NAMALWA (cell line): ENCODE measurements at places on chromosomes 2 and 18.

- DNase-seq: no peak
Measured at GRCh38 chr2:38991899-38992298, 102.2 kb downstream of the ARHGEF33 start.

- DNase-seq: no peak
Measured at GRCh38 chr2:138652378-138652777, 127.8 kb downstream of the NXPH2 start.

GRCh38 chr2:368386-368785 is 80.5 kb upstream of the ALKAL2 start:
- DNase-seq: no peak

DNA sequence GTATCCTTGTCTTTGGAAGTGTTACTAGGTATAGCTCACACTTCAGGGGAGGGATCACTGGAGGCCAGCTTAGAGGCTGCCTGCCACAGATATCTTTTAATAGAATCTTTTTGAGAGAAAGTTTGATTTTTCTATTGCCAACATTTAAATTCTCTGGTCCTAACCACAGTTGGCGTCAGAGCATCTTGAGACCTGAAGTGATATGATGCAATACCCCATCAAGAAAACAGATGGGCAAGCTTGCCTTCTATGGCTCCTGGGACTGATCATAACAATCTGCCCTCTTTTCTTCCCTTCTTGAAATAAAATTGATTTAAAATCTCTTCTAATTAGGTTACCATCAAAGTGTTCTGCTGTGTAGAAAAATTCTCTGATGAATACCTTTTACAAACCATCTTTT is 105.5 kb upstream of the ACKR3 start:
- no peak for DNase-seq

DNA sequence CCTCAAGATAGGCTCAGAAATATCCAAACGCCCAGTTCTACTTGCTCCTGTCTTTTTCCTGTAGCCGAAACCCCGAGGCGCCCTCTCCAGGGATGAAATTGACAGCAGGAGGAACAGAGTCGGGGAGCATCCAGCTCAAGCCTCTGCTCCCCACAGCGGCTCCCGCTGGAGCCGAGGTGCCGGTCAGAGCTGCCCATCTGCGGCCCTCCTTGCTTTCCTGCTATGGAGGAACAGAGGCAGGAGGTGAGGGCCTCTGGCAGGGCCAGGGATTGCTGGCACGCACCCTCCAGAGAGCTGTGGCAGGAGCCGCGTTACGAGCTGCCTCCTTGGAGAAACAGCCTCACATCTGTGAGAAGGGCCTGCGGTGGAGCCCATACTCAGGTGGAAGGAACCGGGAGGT is 172.1 kb downstream of the RNF144A start:
- no peak for DNase-seq

DNA sequence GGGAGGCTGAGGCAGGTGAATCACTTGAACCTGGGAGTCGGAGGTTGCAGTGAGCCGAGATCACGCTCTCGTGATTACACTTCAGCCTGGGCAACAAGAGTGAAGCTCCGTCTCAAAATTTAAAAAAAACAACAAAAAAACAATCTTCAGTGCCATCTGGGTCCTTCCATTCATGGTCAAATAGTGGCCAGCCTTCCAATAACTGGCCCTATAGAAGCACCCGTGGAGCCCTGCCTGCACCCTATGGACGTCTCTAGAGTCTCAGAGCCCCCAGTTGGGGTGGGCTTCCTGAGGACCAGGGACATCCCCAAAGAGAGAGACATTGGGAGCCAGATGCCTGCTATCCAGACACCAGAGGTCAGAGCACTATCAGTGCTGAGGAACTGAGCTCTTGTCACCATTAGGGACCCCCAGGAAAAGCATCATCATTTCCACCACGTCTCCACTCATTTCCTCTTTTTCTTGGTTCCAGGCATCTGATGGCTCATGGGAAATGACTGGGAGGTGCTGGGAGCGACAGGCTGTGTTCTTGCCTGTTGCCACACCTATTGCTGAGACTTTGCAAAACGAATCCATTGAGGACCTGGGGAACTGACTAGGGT is 9.4 kb downstream of the NEU2 start:
- DNase-seq: no peak

DNA sequence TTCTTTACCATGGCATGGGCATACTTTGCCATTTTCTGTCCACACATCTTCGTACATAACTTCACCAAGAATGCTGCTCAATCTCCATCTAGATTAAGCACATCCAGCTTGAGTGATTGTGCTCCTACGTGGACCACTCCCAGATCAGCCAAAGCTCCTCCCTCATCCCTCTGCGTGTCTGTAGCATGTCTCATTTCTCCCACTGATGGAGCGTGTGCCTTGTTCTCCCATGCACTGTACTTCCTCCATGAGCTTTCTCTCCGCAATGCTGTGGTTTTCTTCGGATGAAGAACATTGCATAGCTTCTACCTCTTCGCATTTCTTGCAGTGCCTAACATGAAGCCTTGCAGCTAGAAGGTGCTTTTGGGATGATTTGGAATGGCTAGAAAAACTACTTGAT is 13.5 kb downstream of the CCL20 start:
- DNase-seq: no peak

GRCh38 chr2:151658081-151658480 is 76.2 kb downstream of the NEB start:
- DNase-seq: no peak

- DNase-seq: no peak
Measured at GRCh38 chr2:217301142-217301925, 441.5 kb upstream of the TNP1 start.

- DNase-seq: no peak
Measured at GRCh38 chr2:67878743-67879142, 184.1 kb downstream of the C1D start.

- no peak for DNase-seq
Measured at GRCh38 chr2:24840962-24841945, 48.0 kb downstream of the CENPO start.

DNA sequence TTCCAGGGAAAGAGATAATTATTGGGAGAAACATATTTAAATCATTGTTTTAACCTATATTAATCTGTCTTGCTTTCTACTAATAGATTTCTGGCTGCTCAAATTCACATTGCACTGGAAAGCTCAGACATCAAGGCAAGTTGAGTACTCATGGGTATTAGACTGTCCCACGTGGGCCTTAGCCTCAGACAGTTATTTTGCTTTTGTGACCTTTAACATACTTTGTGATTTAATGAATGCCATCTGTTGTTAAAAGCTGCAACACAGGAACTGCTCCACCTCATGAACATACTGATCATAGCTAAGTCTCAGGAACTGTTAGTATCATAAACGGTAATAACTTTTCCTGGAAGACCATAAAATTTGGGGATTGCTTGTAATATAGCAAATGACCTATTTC is 2.7 kb upstream of the LCT start:
- DNase-seq: no peak

GRCh38 chr18:42229211-42230210 is 274.5 kb downstream of the PIK3C3 start:
- no peak for DNase-seq

GRCh38 chr2:201279079-201279478 is 18.7 kb downstream of the CASP8 start:
- DNase-seq: no peak

DNA sequence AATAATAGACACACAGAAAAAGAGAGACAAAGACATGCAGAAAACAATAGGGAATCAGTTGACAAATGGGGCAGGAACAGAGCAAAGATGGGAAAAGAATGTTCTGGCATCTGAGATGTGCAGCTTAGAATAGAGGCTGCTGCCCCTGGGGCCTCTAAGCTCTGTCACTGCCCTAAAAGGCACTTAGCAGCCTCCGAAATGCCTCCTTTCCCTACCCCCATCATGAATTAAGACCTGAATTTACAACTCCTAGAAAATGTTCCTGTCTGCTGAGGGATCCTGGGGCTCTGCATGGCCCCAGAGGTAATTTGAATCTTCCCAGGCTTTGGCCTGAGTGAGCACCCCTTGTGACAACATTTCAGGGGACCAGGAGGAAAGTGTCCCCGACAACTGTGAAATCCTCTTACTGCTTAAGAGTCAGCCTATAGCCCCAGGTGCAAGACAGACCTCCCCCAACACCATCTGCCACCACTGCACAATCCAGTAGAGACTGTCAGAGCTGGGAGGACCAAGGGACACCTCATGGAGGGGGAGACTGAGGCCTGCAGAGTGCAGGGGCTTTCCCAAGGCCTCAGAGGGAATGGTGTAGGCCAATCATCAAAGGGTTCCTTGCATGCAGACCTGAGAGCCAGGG is 24.8 kb downstream of the MRPL35 start:
- DNase-seq: no peak

- no peak for DNase-seq
Measured at GRCh38 chr2:139317259-139317658, 537.1 kb upstream of the NXPH2 start.

GRCh38 chr2:223560749-223561435 is 41.3 kb downstream of the SCG2 start:
- DNase-seq: no peak

DNA sequence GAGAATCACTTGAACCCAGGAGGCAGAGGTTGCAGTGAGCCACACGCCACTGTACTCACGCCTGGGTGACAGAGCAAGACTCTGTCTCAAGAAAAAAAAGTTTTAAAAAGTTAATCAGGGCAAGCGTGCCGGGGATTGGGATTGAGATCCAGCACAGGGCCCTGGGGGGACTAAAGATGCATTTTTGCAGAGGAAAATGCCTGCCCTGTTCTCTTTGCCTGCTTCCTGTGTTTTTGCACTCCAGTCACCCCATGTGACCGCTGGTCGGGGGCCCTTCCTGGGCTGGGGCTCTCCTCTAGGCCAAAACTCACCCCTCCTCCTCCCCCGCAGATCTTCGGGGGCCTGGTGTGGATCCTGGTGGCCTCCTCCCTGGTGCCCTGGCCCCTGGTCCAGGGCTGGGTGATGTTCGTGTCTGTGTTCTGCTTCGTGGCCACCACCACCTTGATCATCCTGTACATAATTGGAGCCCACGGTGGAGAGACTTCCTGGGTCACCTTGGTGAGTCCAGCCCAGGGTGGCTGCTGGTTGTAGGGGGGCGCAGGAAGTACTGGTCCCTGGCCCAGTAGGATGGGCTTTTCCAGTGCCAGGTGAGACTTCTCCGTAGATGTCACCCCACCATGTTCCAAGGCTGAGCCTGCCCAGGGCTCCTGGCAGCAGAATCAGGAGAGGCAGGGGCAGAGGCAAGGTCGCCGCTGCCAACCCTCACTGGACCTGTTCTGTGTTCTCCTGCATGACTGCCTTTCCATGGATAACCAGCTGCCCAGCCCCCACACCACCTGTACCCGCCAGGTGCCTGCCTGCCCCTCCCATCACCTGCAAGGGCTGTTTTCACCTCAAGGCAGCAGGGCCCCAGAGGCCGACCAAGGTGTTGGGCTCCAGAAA is 22.4 kb downstream of the MAL start:
- DNase-seq: no peak
